ENCODE measurements at places on chromosomes 4 and X.

DNA sequence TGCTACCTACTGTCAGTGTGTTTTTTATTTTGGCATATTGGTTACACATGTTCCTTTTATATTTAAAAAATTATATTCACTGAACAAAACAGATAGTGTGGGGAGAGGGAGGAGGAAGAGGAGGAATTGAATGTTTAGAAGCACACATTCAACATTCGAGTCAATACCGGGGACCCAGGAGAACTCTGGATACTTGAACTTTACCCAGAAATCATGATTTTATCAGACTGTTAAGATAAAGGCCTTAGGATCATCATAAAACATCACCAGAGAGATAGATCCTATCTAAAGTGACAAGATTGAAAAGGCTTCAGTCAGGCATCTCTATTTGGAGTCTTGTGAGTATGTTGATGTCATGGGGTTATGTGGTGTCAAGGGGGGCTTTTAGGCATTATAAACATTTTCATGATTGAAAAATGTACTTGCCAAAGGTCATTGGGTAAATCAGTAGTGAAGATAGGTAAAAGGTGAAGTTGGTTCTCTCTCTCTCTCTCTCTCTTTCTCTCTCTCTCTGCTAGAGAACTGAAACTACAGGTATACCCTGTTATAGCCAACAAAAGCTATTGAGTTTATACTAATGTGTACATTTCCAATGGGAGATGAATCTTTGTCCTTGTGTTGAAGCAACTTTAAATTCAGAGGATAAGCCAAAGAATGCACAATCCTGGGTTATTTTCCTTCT, 16.9 kb upstream of the RGN start:
- no peak for DNase-seq

DNA sequence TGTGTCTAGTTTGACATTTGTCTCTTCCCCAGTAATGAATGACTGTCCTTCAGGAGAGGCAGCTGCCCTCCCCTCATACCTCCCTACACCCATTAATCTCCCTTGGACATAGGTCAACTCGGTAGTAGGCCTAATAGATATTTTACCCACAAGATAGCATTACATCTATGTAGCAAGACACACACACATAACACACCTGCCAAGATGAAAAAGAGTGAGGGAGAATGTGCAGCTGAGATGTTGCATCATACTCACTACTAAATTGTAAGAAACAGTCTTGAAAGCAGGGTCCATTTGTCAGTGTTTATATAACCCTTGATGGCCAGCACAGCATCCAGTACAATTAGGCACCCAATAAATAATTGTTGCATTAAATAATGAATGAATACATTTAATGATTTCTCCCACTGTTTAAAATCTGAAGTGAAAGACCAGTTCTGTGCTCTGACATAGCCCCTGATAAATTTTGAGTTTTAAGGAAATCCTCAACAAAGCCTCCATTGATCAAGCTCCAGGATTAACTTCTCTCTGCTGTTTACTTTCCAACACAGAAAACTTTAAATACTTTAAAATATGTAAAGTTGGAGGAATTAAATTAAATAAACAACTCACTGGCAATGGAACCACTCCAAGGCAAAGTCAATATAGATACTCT, 440.8 kb upstream of the RASGEF1B start:
- DNase-seq, result no peak

DNA sequence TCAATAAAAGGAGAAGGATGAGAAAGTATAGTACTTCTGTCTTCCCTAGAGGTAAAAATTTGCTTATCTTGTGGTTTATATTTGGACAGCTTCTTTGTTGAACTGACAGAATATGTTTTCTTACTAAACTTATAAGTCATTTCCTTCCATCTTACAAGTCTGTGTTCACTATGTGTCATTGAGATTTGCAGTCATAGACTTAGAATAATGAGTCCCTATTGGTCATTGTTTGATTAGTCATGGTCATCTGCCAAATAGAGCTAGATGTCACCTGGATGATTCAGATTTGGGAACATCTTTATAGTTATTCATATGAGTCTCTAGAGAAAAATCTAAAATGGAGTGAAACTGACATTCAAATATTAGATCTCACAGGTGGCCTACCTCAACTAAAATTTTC, 51.5 kb downstream of the SPATA18 start:
- DNase-seq, result no peak

DNA sequence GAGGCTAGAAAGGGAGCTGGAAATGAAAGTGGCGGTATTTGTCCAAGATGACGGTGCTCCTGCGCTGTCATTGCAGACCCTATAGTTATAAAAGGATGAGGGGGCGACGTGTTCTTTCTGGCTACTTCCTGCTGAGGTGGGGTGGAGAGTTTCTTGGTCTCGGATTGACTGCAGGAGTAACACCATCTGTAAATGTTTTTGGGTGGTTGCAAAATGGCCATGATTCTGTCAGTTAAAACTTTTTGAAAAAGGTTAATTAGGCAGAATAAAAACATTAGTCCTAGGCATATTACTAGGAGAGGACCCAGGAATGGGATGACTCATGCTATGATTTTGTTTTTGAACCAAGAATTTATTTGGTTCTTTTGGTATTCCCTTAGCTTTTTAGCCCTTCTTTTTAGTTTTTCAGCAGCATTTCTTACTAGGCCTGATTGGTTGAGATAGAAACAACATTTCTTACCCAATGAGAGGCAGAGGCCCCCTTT, 53.1 kb downstream of the USP11 start:
- no peak for DNase-seq

GRCh38 chr4:101238706-101239105, 108.6 kb downstream of the PPP3CA start:
- DNase-seq, result no peak

DNA sequence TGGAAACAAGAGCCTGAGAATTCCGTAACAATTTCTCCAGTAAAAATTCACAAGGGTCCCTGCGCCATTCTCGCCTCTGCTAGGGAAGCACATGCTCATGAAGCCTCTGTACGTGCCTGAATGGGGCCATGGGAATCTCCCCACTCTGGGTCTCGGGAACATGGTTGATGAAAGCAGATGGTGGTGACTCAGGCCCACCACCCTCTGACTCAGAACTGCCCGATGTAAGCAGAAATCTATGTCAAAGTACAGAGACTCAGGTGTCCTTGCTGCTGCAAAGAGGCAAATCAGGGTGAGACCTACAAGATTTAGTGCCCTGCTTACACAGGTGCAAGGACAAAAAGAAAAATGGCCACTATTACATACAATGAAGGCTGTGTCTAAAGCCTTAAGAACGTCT, 65.0 kb downstream of the SCD5 start:
- DNase-seq, result no peak

GRCh38 chr4:141004823-141005222, 128.4 kb downstream of the RNF150 start:
- DNase-seq, result no peak

DNA sequence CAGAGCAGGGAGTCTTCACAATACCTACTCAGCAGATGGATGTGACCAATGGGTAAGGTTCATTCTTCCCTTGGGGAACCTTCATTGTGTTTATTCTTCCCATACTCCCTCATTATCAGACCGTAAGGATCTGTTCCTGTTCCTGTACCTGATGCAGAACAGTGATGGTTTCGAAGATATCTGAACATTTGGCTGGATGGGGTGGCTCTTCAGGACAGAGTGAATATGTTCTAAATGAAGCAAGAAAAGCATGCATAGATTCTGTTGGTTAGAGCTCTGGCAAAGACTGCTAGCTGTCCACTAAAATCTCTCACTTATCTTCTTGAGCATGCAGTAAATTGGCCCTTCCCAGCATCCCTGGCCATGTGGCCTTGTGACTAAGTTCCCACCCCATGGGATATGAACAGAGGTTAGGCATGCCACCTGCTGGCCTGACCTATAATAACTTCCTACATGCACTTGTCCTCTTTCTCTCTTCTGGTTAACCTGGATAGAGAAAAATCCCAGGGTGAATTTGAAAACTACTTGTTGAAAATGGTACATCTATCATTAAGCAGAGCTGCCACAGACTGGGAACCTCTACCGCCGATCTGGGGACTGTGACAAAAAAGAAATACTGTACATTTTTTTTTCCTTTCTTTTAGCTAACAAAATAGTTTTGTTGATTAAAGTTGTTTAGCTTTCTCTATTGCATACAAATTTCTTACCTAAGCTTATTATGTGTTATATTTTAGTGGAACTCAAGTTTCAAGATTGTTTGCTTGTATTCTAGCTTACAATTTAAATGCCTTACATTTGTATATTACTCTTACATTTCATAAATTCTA, 60.0 kb upstream of the BANK1 start:
- no peak for DNase-seq

DNA sequence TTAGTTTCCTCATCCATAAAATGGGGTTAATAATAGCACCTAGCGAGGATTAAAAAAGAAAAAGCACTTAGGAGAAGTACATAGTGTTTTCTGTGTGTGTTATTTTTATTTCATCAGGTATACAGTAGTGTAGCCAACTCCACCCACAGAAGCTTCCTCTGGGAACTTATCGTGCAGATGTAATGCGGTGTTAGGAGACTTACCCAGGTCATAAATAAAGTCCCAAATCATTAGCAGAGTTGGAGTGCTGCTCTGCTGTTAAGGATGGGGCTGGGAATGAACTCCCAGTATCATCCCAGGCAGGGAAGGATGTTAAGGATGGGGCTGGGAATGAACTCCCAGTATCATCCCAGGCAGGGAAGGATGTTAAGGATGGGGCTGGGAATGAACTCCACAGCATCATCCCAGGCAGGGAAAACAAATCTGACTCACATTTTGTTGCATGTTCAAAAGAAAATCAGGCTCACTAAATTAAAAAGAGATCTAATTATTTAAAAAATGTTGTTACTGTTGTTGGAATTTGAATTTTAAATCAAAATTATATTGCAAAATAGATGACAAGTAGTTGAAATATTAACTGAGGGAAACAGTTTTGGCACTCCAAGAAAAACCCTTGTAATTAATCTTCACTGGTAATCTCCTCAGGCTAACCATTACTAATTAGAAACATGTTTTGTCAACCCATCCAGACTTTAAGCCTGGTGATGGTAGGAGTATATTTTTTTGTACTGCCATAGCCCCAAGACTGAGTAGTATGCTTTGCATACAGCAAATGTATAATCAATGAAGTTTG, 10.2 kb upstream of the SFRP2 start:
- DNase-seq, result no peak

- DNase-seq, result no peak
Observed at GRCh38 chr4:134202166-134202956, 772 bp upstream of the PABPC4L start.

DNA sequence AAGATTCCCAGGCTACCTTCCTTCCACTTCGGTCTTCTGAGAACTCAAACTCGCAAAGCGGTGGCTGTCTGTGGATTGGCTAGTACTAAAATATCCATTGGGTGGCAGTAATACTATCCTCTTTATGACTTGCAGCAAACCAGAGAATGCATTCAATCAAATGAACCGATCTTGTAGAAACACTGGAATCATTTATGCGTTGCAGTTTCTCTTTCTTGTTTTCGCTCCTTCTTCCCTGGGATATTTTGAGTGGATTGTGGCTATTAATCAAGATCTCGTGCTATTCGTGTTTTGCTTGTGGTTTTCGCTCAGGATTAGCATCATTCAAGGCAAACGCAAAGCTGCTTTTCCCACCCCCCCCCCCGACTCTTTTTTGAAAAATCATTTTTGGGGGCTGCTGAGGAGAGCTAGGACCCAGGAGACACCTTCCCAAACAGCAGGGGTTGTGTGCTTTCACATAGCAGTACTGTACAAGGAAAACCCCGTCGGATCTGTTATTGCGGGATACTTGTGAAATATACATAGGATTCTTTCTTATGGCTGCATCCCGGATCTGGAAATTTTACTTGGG, at the start of gene IL1RAPL1:
TSS of gene IL1RAPL1 (plus strand) at position 466 of the 571 bp plus-strand sequence.
- no peak for DNase-seq

GRCh38 chr4:10080589-10081217, 35.9 kb downstream of the WDR1 start:
- no peak for DNase-seq

- no peak for DNase-seq
Observed at GRCh38 chr4:7422151-7422897, 12.4 kb downstream of the PSAPL1 start.

GRCh38 chr4:41185614-41186592, 28.4 kb downstream of the APBB2 start:
- DNase-seq, result no peak

- DNase-seq, result no peak
Observed at GRCh38 chrX:154074199-154074598, 23.3 kb downstream of the MECP2 start.

DNA sequence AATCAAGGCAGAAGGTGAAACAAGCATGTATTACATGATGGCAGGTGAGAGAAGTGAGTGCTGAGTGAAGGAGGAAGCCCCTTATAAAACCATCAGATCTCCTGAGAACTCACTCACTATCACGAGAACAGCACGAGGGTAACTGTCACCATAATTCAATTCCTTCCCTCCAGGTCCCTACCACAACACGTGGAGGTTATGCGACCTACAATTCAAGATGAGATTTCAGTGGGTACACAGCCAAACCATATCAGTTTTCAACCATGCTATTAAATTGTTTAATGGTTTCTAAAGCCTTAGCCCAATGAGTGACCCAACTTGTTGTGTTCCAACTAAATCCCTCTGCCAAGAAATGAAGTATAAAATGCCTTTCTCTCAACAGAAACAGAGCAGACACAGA, 519.8 kb downstream of the GBA3 start:
- no peak for DNase-seq

DNA sequence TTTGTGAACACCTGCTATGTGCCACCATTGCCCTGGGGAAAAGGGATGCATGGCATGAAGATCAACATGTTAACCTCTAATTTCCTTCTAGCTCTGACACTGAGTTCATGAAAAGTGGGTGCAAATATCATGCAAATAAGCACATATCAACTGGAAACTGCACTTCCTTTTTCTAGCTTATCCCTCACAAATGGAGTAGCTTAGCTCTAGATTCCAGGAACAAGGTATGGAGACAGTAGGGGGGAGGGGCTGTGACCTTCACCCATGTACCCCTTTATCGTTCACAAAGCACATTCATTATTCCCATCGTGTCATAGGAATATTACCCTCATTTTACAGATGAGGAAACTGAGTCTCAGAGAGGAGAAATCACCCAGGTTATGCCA, 37.4 kb downstream of the STARD8 start:
- no peak for DNase-seq

DNA sequence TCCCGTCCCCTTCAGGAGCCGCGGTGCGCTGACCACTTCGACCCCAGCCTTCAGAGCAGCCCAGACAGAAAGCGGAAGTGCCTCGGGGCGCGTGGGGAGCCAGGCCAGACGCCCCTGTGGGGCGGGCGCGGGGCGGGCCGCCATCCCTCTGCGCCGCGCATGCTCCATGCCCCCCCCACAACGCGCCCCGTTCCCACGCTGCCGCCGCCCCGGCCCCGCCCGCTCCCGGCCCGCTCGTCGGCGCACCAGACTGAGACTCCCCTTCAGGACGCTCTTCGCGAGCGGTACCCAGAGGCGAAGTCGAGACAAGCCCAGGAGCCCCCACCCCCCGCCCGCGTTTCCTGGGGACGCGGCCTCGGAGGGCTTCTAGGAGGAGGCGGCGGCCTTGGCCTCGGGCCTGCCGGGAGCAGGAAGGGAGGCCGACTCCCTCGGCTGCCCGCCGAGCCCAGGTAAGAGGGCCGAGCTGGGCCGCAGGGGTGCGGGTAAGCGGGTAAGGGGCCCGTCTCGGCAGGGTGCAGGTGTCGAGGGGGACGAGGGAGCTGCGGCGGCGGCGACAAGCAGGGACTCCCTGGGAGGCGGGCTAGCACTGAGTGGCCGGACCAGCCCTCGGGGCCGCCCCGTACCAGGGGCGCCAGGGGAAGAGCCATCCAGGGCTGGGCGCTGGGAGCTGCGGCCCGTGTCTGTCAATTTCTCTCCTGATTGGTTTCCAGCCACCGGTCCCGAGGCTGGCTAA, at the start of gene ZFP92:
TSS of gene ZFP92 (plus strand) at position 218 of the 733 bp plus-strand sequence. CDS start 6,851 bp downstream, outside the sequence.
- no peak for DNase-seq

All from vagina (tissue), 2 donors.